Kidney capillary endothelial cell (primary cell): ENCODE measurements at places on chromosomes 5 and 9.

GRCh38 chr5:170571875-170572852 is 68.3 kb downstream of the KCNIP1 start:
- peak; percentile 76 for DNase-seq

- DNase-seq = no peak
These were observed 3.6 kb downstream of the RPL12 start for GRCh38 chr9:127447416-127448111.

GRCh38 chr5:180598316-180598701 is 7.0 kb upstream of the SCGB3A1 start:
- no peak for DNase-seq

GRCh38 chr5:75574791-75575190 is 36.5 kb upstream of the ANKDD1B start:
- DNase-seq = no peak

DNA sequence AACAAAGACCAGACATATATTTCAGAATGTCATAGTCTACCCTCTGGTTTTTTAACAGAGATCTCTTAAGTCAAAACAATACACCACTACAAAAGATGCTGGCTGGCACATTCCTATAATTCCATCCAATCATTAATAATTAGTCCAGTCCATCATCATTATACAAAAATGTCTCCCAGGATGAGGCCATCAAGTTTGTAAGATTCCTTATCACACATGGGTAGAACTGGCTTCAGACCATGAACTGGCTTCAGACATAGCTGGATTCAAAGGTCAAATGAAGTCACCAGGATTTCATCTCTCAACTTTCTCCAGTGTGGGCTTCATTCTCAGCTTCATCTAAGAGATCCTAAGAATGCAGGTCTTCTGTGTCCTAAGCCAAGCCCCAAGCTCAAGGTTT is 147.1 kb downstream of the ENC1 start:
- no peak for DNase-seq

DNA sequence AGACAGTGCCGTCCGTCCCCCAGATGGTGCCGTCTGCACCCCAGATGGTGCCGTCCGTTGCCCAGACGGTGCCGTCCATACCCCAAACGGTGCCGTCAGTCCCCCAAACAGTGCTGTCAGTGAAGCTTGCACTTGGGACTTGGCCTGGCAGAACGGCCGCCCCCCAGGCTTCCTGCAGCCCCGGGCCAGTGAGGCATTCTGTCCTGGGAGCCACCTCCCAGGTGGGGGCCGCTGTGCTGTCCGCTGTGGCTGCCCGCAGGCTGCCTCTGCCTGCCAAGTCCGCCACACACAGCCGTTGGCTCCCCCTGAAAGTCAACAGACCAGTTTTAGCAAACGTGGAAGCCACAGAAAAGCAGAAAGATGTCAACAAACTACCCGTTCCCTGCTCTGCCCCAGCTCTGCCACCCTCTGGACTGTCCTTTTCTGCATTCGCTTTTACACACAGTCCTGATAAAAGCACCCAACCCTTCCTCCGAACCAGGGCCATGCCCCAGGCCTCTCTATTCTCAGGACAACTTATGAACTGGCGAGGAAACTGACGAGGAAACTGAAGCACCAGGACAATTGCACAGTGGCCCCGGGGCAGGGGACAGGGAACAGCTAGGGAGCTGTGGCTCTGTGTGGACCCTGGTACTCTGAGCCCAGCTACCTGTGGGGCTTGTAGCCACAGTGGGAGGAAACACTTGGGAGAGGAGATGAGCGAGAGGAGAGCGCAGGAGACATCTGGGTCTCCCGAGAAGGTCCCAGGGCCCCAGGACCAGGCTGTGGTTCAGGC is 39.6 kb upstream of the RXRA start:
- DNase-seq = no peak

DNA sequence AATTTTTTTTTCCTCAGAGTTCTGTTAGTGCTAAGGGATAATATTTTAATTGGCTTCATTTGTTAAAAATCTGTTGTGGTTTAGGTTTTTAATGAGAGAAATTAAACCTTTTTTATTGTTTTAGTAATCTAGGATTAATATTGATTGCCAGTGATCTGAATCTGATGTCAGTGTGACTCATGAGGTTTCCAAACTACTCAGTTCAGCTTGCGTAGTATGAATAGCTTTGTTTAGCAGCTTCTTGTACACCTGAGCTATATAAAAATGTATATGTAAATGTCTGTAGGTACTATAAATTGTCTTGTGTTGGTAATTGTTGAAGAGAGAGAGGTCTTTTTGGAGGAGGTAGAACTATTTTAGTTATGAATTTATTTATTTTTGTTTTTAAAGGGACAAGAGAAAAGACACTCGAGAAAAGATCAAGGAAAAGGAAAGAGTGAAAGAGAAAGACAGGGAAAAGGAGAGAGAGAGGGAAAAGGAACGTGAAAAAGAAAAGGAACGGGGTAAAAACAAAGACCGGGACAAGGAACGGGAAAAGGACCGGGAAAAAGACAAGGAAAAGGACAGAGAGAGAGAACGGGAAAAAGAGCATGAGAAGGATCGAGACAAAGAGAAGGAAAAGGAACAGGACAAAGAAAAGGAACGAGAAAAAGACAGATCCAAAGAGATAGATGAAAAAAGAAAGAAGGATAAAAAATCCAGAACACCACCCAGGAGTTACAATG is 26.3 kb downstream of the SREK1 start:
- DNase-seq = no peak
